ENCODE measurements at places on chromosomes 3 and 15.
A peak's percentile ranks its signal among the peaks of the same experiment; 100 is the strongest.

GRCh38 chr15:29682781-29683180 is 139.5 kb downstream of the TJP1 start:
- no peak for DNase-seq

- DNase-seq = no peak
These were observed 35.7 kb upstream of the PCSK6 start for GRCh38 chr15:101525087-101525669.

DNA sequence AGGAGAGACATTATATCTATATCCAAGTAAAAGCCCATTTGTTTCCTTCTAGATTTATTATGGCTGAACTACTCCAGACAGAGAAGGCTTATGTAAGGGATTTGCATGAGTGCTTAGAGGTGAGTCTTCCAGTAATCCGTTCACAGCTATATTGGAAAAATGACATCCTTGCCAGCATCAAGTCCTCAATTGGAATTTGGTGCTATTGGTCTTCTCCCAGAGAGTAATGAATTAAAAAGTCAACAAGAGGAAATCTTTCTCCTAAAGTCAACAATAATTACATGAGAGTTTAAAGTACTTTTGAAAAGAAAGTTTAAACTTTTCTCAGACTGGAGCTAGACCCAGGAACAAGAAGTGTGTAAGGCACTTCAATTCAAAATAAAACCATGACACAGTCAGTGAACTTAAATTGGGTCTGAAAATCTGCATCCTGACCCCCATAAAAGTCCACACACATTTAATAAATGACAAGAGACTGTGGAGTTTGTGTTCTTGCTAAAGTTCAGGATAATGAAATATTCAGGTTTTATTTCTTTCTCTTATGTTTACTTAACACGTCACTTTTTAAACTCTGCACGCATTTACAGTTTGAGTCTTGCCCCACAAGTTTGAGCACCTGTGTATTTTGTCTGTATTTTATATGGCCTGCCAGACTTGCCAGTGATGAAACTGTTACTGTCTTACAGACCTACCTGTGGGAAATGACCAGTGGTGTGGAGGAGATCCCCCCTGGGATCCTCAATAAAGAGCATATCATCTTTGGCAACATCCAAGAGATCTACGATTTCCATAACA is 268.2 kb upstream of the UMPS start:
- no peak for DNase-seq

DNA sequence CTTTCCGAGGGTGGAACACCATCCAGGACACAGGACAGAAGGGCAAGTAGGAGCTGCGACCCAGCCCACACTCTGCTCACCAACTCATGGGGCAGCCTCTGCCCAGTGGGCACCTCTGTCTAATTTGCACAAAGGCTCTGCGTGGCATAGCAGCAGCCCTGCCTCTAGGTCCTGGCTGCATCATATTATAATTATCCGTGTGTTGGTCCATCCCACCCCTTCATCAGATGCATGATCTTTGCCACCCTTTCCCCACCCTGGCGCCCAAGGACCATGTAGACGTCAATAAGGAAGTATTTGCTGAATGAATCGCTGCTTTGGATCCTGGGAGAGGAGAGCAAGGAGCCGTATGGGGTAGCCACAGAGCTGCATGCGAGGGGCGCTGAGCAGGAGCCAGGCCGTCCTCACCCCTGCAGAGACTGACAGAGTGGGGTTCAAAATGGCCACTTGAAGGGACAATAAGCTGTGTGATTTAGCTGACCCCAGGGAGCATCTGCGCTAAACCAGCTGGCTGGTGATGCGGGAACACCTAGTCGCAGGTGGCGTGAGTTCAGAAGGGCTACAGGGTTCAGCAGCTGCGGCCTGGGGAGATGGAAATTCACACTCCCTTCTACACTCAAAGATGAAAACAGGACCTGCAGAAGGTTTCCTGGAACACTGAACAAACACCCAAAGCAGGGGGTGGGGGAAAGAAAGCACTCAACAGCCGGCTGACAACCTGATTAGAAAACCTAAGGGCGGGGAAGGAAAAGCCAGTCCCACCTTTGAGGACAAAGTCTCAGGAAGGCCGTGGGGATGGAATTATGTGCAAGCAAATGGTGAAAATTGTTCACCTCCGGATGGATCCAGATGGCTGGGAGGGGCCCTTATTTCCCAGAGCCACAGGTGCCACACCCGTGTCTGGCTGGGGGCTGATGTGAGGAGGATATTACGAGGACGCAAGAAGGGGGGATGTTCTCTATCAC is 6.4 kb downstream of the MGLL start:
- no peak for DNase-seq

DNA sequence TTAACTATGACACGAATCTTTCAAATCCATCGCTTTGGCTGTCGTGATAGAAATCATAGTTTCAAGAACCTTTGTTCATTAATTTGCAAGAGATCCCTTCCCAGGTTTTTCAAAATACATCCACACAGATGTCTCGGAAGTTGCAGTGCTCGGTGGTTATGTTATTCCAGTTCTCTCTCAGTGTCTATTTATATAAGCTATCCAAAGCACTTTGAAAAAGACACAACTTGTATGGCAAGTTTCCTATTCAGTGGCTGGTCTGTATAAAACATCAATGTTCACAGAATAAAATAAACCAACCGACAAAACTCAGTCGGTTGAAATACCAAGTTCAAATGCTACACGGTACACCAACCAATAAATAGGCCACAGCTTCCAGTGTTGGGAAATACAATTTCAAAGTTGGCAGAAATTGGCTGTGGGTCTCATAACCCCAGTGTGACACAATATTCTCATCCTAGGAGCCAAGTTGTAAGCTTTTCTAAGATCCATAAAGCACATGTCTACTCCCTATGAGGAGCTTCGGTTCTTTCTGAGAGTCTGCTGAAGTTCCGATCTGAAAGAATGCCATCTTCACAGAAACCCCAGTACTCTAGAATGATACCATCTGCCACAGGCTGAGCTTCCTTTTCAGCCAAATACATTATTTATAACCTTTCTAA is 23.7 kb downstream of the SATB1 start:
- DNase-seq = no peak

- no peak for DNase-seq
These were observed 975.5 kb upstream of the CFAP20DC start for GRCh38 chr3:60025096-60026050.

DNA sequence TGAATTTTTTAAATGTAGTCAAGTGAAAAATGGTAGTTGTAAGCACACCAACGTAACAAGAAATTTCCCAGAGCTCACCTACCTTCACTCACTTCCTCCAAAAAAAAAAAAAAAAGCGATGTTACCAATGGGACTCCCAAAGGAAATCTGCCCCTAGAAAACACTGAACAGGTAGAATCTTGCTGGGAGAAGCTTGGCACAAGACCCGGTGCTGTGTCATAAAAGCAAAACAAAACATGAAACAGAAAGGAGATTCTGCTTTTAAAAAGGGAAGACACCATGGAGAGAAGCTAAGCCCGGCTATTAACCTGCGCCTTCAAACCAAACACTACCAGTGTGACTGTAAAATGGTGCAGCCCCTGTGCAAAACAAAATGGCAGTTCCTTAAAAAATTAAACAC is 40.5 kb downstream of the PGPEP1L start:
- no peak for DNase-seq

DNA sequence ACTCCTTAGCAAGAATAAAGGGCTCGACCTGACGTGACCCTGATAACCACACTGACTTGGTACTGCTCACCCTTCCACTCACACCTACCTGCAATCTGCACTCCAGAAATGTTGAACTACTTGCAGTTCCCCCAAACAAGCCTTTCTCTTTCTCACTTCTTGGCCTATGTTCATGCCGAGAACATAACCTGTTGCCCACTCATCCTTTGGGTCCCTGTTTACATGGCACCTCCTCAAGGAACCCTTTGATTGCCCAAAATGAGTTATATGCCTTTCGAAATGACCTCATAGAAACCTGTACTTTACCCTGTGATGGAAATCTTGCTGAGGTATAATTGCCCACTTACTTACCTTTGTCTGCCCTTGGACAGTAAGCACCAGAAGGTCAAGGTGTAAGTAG is 96.2 kb downstream of the TMCO5A start:
- DNase-seq = no peak

- no peak for DNase-seq
These were observed 17.2 kb upstream of the ANKDD1A start for GRCh38 chr15:64894395-64895056.

DNA sequence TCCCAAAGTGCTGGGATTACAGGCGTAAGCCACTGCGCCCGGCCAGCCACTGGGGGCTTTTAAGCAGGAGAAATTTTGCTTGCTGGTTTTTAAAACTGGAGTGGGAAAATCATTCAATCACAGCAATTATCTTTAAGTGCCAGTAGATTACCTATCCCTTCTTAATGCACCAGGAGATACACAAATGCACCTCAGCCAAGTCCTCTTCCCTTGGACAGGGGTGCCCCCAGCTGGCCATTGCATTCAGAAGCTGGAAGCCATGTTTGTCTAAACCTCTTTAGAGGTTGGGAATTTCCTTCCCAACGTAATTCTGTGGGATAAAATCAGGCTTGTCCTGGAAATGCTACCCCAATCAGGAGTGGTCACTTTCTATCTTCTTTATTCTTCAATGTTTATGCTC is 26.6 kb downstream of the MIX23 start:
- no peak for DNase-seq

DNA sequence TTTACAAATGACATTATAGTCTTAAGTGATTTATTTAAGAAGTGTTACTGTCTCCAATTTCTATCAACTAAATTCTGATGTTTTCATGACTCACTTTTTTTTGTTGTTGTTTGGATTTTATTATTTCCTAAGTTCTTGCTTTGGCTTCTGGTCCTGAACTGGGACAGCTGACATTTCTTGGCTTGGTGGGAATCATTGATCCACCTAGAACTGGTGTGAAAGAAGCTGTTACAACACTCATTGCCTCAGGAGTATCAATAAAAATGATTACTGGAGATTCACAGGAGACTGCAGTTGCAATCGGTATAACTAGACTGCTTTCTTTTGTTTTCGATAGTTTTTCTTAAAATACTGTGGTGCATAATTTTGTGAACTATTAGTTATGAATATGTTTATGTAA is 47.5 kb downstream of the ASTE1 start:
- DNase-seq = no peak

DNA sequence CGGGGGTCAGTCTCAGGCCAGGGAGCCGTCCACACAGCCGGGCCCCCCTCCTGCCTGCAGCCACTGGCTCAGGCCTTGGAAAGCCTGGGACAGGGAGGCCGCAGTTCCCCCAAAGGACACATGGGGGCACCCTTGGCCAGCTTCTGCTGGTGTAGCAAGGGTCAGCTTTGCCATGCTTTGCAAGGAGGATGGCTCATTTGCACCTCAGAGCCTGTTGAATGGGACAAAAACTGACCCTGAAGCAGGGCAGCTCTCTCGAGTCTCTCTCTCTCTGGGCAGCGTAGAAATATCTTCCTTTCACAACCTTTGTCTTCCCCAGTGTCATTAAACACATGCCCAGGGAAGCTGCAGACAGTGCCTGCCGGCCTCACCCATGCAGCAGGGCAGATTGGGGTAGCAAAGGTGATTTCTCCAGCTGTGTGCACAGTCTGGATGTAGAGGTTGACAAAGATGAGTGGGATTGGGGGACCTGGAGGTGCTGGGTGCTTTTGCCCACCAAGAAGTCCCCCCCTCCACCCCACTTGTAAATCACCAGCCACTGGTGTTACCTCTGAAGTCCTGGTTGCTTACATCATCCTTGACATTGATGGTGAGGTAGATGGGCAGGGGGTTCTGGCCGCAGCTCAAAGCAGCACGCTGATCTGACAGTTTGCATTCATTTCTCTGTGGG is 17.4 kb upstream of the EHD4 start:
- DNase-seq = peak; percentile 96

DNA sequence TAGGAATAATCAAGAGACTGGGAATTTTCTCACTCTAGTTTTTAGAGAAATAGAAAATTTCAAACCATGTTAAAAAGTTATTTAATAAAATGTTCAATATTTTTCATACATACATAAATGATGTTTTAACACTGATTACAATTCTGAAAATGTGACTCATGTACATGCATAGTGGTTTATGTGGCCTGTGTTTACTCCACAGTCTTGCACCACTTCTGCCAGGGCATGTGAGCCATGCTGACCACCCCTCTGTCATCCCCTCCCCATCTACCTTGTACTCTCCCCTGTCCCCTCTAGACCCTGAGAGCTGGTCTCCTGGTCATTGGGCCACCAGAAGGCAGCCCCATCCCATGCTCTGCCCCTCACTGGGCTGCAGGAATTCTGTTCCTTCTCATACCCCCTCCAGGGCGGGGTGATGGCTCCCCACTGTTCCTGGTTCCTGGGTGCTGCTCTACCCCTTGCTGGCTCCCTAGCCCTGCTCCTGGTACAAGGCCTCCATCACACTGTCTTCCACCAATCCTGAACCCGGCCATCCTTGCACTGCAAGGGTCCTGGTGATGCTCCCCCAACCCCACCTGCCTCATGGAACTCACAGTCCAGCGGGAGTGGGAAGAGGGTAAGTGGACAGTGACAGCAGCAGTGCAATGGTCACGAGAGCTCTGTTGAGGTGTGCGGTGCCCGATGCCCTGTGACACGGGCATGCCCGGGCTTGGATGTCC is 24.2 kb upstream of the SLC41A3 start:
- DNase-seq = no peak

DNA sequence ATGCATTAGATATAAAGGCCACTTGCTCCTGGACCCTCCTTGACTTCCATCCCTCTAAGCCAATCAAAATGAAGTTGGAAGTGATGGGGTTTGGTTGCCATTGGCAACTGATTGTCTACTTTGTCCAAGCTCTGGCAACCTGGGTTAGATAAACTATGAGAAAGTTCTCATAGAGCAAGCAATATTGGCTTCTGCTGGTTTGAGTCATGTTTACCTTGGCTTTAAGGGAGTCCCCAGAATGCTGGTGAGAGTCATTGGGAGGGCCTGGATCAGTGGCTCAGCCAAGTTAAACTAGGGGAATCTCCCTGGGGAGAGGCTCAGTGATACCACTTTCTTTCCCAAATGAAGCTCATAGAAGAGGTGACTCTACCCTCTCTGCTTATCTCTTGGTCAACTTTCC is 176.3 kb upstream of the ROPN1 start:
- no peak for DNase-seq

- no peak for DNase-seq
These were observed 67.6 kb downstream of the EFCAB12 start for GRCh38 chr3:129360705-129361460.

GRCh38 chr15:81302701-81303109 is 21.2 kb downstream of the STARD5 start:
- DNase-seq = no peak

DNA sequence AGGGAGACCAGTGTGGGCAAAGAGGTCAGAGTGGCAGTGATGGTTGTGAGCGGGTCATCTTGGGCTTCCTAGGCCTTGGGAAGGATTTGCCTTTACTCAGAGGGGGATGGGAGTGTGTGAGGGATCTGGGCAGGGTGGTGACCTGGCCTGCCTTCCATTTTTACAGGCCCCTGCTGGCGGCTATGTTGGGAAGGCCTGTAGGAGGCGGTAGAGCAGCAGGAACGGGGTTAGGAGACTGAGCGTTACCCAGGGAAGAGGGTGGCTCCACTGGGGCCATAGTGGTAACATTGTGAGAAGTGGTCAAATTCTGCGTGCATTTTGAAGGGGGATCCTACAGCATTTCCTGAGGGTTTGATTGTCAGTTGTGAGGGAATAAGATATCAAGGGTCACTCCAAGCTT is 307.3 kb upstream of the CTDSPL start:
- no peak for DNase-seq
